Right renal pelvis (tissue), 4 donors: ENCODE measurements at places on chromosomes 4 and X. TPM values are rescaled to one million over a fixed set of nuclear protein-coding genes. Genes with fewer than 3 reads are reported as not detected.

Gene BMP3
- polyA plus RNA-seq, result 24.1 TPM

Gene BGN
- polyA plus RNA-seq, result 176 TPM

Gene PHKA1
- polyA plus RNA-seq, result 5.4 TPM

Gene ZDHHC15
- 8.4 TPM for polyA plus RNA-seq

Gene TASL
- polyA plus RNA-seq, result 0.42 TPM

Gene HSFX2
- 0.51 TPM for polyA plus RNA-seq

Gene PAGE4
- 0.79 TPM for polyA plus RNA-seq

Gene TENT5D
- polyA plus RNA-seq, result not detected

Gene ATOH1
- not detected for polyA plus RNA-seq

Gene DCLK2
- polyA plus RNA-seq, result 13.0 TPM

Gene HEPH
- 47.6 TPM for polyA plus RNA-seq

Gene SPANXD
- 0.09 TPM for polyA plus RNA-seq

Gene HNRNPH2
- 134 TPM for polyA plus RNA-seq

Gene NIPAL1
- polyA plus RNA-seq, result 13.9 TPM

GRCh38 chrX:20116087-20116576 lies 575 bp downstream of the MAP7D2 start:
- DNase-seq, result no peak

- no peak for DNase-seq
Measured at GRCh38 chr4:189200353-189200752, 740.3 kb upstream of the FRG1 start.

GRCh38 chr4:111454961-111455360 lies 690.3 kb upstream of the FAM241A start:
- no peak for DNase-seq

- no peak for DNase-seq
Measured at GRCh38 chrX:103398421-103398864, 22.1 kb downstream of the BEX3 start.

DNA sequence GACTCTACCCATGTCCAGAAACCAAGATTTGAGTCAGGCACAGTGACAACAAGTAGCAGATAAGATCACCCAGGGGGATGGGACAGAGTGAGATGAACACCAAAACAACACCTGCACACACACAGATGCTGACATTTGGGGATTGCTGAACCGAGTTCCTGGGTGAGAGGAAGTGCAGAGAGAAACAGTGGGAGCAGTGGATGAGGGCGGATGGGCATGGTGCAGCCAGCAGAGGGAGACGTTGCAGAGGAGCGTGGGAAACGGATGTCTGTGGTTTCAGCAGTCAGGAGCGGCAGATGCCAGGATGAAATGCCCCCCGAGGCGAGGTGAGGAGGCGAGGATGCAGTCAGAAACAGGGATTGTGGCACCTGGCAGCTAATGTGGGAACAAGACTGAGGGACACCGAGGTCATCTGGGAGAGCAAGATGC lies 78.6 kb upstream of the STS start:
- DNase-seq, result no peak

GRCh38 chr4:55124322-55125076 lies 896 bp downstream of the KDR start:
- DNase-seq, result no peak

DNA sequence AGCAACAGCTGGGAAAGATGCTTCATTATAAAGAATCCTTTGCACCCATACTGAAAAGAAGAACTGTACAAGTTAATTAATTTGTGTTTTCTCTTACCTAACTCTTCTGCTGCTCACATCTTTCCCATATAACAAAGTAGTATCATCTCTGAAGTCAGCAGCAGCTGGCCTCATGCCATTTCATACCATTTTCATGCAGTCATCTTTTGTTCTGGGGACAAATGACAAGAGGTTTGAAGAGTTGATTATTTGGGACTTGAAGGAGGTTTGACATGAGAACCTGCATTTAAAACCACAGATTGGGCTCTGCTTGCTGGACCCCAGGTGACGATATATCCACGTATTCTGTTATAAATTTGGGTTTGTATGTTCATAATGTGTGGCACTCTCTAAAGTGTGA lies 430.3 kb downstream of the SPRY1 start:
- no peak for DNase-seq

- DNase-seq, result no peak
Measured at GRCh38 chrX:52082578-52082977, 13.6 kb upstream of the MAGED4B start.

DNA sequence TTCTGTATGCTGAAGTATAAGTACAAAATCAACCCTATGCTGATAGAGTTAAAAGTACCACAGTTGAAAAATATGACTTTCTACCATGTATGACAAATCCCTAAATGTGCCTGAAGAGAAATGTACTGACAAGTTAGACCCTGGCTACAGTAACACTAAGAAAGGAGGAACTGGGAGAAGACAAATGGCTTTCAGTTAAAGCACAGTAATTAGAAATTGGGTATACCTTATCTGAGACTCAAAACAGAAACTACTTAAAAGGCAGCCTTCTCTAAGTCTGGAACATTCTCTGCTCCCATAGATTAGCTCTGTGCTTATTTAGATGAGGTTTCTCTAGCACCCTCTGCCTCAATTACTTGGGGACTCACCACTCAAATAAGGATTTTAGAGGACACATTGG lies 189.1 kb downstream of the GPC3 start:
- no peak for DNase-seq

DNA sequence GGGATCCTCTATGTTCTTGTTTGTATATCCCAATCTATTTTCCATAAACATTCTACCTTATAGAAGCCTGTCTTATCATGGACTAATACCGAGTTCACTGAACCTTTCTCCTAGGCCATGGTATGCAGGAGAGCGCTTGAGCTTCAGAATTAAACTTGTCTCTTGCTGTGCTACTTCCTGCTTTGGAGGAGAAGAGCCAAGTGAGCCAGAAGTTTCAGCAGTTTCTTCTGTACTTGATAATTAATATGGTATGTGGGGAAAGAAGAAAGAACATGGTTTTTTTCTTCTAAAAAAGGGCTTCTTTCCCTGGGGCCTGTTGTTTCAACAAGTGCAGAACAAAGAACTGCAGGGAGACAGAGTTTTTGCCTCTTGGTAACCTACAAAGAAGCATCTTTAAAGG lies 172.8 kb downstream of the ATG4A start:
- no peak for DNase-seq

GRCh38 chr4:53608242-53608641 lies 17.0 kb upstream of the LNX1 start:
- DNase-seq, result no peak

DNA sequence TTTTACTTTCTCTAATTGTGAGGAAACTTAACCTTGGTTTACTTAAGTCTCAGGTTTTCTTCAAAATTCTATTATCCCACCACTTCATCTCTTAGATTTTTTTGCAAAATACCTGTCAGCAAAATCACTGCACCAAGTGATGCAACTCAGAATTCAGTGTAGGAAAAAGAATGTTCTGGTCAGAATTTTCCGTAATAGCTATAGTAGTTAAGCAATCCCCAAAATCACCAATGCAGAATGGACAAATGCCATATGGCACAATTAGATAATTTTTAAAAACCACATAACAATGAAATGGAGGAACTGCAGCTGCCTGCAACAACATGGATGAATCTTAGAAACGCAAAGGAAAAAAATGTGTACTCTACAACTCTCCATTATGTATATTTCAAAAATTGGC lies 373.1 kb downstream of the NAF1 start:
- no peak for DNase-seq

- no peak for DNase-seq
Measured at GRCh38 chrX:42846741-42847140, 68.8 kb upstream of the PPP1R2C start.

DNA sequence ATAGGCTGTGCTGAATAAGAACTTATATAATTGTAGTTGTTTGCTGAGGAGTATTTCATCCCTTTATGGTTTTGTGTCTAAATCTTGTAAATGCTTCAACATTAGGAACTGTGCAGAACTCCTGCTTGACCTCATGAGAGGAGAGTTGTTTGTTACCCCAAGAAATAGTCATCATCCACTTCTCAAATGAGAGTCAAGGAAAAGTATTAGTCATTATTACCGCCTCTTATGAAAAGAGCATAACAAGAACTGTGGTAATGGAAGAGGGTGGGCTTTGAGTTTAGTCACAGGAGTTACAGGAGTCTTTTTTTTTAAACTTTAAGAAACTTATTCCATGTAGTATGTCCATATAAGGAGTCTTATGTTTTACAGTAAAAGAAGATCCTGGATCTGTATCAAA lies 132.9 kb downstream of the RAP1GDS1 start:
- DNase-seq, result no peak

DNA sequence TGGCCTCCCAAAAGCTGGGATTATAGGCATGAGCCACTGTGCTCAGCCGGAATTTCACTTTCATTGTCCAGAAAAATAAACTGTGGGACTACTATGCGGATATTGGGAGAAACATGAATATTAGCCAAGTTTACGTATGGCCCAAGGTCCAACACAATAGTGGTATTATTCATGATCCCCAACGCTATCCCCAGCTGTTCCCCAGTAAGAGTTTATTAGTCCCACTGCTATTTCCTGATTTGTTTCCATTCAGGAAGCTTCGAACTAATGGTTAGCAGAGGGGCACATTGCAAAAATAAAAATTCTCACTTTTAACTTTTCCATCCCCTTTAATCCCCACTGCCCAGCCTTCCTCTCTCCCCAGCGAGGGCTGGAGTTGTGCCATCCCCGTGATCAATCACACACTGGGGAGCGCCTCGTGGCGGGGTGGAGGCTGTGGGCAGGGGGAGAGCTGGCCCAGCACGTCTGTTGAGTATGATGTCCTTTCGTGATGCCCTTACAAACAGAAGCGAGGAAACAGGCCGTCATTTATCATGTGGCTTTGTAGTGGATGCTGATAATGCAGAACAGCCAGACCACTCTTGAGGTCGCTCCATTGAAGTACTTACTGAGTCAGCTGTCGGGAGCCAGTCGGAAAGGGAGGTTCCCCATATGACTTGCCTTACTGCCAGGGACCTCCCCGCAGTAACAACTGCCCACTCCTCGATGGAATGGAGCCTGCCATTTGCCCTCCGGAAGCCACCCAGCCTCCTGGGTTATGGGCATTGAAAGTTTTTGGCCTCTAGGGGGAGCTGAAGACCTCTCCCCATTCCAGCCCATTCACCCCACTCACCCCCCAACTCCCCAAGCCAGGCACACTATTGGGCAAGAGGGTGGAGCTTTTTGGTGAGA lies 117.0 kb downstream of the KDR start:
- no peak for DNase-seq

- no peak for DNase-seq
Measured at GRCh38 chr4:174444390-174444789, 77.9 kb downstream of the HPGD start.

DNA sequence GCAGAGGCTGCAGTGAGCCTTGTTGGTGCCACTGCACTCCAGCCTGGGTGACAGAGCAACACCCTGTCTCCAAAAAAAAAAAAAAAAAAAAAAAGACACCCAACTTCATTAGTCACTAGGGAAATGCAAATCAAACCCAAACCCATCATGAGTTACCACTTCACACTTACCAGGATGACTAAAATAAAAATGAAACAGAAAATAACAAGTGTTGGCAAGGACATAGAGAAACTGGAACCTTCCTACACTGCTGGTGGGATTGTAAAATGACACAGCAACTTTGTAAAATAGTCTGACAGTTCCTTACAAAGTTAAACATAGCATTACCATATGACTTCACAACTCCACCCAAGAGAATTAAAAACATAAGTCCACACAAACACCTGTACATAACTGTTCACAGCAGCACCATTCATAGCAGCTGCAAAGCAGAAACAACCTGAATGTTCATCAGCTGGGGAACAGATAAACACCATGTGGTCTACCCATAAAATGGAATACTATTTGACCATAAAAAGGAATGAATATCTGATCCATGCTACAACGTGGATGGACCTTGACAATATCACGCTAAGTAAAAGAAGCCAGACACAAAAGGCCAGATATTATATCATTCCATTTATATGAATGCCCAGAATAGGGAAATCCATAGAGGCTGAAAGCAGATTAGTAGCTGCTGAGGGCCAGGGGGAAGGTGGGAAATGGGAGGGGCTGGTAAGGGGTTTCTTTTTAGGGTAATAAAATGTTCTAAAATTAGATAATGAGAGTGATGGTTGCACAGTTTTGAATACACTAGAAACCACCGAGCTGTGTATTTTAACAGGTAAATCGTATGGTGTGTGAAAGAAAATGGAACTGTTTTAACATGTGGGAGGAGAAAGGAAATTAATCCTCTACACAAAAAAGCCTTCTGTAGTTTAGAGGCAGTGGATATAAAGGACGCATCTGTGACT lies 18.3 kb downstream of the CD99L2 start:
- DNase-seq, result no peak

GRCh38 chrX:109623997-109624396 lies 975 bp downstream of the KCNE5 start:
- no peak for DNase-seq

DNA sequence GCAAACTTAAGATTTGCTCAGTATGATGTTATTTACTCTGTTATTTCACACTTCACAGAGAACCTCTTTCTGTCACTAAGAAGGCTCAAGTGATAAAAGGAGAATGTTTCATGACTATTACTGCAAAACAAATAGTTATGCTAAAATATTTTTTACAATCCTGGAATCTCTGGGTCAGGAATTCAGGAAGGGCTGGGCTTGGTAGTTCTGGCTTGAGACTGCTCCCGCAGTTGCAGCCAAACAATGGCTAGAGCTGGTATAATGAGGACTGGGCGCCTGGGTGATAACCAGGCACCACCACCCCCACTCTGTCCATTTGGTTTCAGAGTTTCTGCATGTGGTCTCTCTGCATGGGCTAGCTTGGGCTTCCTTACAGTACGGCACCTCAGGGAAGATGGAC lies 28.7 kb upstream of the SPP1 start:
- no peak for DNase-seq

GRCh38 chrX:1442724-1443367 lies 9.9 kb downstream of the ASMTL start:
- no peak for DNase-seq

- DNase-seq, result no peak
Measured at GRCh38 chr4:88722828-88723227, 25.2 kb upstream of the NAP1L5 start.

DNA sequence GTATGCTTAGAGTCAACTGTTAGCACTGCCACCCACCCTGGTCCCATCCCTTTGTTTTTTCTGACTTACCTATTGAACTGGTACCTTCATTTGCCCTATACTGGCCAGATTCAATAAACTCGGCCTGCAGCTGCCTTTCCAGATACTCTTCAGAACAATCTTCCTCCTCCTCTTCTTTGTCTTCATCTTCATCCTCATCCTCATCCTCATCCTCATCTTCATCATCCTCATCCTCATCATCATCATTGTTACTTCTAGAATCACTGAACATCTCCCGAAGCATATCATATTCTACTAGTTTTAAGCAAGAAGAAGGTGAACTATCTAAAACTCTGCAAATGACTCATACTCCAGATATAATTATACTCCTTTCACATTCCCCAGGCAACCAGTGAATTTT lies 14.9 kb downstream of the TAF7L start:
- no peak for DNase-seq

- no peak for DNase-seq
Measured at GRCh38 chr4:48591372-48591771, 101.3 kb downstream of the ZAR1 start.

GRCh38 chr4:566508-567295 lies 9.4 kb downstream of the TMEM271 start:
- no peak for DNase-seq
